Chondrocyte (in vitro differentiated cells): ENCODE measurements at places on chromosomes 4 and X.

GRCh38 chr4:67576059-67576466 lies 17.5 kb downstream of the STAP1 start:
- DNase-seq, result no peak

- no peak for DNase-seq
Observed at GRCh38 chrX:40531056-40531826, 49.5 kb upstream of the ATP6AP2 start.

DNA sequence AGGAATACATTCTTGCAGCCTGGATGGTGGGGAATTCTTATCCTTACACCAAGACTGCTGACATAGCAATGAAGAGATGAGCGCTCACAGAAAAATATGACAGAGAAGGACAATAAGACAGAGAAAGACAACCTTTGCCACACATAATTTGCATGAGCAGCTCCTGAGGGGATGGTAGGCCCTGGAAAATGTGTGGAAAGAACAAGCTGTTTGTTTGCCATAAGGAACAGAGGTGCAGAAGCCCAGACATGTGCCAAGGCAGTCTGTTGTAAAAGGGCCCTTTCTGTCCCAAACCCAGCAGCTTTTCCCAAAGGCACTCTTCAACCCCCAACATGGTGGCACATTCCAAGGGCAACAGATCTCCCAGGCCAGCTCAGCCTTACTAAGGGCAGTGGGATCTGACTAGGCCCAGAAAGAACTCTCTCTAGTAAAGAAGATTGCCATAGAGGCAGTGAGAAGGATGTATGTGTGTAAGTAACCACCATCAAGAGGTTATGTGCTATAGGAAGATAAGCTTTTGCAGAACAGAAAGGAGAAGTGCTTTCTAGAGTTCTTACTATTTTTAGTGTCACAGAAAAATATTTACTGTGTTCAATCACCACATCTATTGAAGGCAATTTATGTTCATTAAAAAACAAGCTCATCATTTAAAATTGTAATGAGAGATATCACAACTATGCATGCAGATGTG lies 287.0 kb upstream of the RASGEF1B start:
- DNase-seq, result no peak

DNA sequence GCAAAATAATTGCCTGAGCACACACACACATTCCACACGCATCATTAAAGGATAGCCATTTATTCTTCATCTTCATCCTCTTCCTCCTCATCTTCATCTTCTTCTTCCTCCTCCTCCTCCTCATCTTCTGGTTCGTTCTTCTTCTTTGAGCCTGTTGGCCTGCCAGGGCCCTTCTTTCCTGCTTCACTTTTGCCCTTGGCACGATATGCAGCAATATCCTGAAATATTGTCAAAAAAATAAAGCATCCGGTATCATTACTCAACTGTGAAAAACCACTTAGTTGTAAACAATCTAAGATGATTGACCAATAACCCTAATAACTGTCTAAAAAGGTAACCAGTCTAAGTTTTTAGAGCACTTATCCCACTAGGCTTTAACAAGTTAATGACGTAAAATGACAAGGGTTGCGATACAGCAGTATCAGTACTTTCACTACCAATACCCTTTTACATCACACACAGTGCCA lies 2.1 kb downstream of the HMGB2 start:
- no peak for DNase-seq
